ENCODE measurements at places on chromosomes 7 and 10. TPM values are rescaled to one million over a fixed set of nuclear protein-coding genes. Genes with fewer than 3 reads are reported as not detected.

DNA sequence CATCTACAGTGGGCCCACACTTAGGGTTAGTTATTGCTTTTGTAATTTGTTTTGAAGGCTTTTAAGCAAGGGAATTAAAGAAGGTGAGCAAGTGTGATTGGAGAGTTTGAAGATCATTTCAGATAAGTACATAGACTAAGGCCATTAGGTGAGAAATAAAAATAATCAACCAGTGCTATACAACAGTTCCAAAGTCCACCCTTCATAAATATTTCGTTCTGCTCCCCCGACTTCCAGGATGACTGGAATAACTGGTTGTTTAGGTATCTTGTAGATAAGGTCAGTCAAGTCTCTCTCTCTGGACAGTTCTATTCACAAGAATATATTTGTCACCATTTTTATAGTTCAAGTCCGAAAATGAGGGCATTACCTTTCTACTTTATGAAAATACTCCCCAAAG lies 98.0 kb upstream of the MBL2 start:
- no peak overlapping the region for H3K27ac ChIP-seq
- H3K4me3 ChIP-seq: no peak overlapping the region
- DNase-seq: no peak
- no peaks in the 10 kb centered on the region for H3K4me1 ChIP-seq
- no peaks in the 10 kb centered on the region for H3K27me3 ChIP-seq
- H3K36me3 ChIP-seq: no peaks in the 10 kb centered on the region

DNA sequence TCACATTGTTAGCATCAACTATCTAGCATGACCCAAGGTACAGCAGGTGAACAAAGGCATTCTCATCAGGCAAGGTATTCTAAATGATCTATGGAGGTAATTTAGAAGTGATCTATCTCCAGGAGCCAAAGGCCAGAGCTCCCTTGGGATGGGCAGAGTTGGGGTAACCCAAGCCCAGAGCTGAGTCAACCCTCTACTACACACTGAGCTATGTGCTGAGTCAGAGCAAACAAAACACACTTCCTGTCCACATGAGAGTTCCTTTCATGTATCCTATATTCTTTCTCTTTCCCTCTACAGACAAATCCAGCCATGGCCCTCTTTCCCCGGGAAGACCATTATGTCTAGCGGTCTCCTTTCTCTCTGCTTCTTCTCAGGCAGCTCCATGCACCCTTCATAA lies 68.2 kb upstream of the AGK start:
- H3K27me3 ChIP-seq: no peaks in the 10 kb centered on the region
- H3K36me3 ChIP-seq: no peaks in the 10 kb centered on the region

GRCh38 chr7:42661312-42661711 lies 250.6 kb downstream of the C7orf25 start:
- no peaks in the 10 kb centered on the region for H3K4me1 ChIP-seq
- H3K4me3 ChIP-seq: no peak overlapping the region
- no peaks in the 10 kb centered on the region for H3K36me3 ChIP-seq
- no peaks in the 10 kb centered on the region for H3K27me3 ChIP-seq
- H3K27ac ChIP-seq: no peak overlapping the region

Gene CYP3A4
- not detected for total RNA-seq

DNA sequence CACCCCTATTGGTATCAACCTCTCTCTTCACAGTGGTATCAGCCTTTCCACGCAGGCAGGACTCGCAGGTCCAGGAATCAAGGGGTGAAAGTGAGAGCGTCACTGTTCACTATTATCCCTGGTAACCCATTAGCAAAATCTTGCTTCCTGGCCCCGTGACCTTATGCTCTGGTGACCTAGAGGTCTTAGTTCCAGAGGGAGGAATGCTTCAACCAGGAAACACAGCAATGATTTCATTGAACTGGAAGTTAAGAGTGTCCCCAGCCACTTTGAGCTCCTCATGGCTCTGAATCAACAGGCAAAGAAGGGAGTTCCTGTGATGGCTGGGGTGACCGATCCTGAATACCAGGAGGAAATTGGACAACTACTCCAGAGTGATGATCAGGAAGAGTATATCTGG lies 90.6 kb downstream of the CUL2 start:
- H3K4me1 ChIP-seq: no peaks in the 10 kb centered on the region
- H3K27me3 ChIP-seq: no peaks in the 10 kb centered on the region
- DNase-seq: no peak
- no peak overlapping the region for H3K4me3 ChIP-seq
- no peak overlapping the region for H3K27ac ChIP-seq
- no peaks in the 10 kb centered on the region for H3K36me3 ChIP-seq

GRCh38 chr7:25857376-25858067 lies 294.5 kb upstream of the NFE2L3 start:
- H3K36me3 ChIP-seq: no peaks in the 10 kb centered on the region
- peak overlapping the region; percentile 83 for H3K27ac ChIP-seq
- H3K4me1 ChIP-seq: peaks cover 24% of the 10 kb centered on the region
- DNase-seq: peak; percentile 88

- peaks cover 8% of the 10 kb centered on the region for H3K27me3 ChIP-seq
- H3K27ac ChIP-seq: no peak overlapping the region
- no peaks in the 10 kb centered on the region for H3K4me1 ChIP-seq
- DNase-seq: peak; percentile 16
Measured at GRCh38 chr10:118564652-118565051, 30.8 kb downstream of the PRLHR start.

Gene TM9SF3
- 115 TPM for total RNA-seq

DNA sequence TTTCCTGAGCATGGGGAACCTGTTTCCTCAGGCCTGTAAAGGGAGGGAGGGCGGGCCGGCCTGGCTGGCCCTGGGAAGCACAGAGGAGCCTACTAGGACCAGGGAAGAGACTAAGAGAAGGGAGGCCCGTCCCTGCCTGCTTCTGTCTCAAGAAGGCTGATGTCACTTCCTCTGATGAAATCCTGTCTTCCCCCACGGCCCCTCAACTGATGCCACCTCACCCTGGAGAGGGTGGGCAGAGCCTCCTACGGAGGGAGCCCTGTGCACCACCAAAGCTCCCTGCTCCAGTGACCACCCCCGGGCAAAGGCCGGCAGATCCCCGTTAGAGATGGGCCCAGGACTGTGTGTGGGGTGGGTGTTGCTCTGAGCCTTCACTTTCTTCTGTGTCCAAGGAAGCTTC lies 1.0 kb upstream of the PILRA start:
- peak overlapping the region; percentile 64 for H3K27ac ChIP-seq
- no peaks in the 10 kb centered on the region for H3K36me3 ChIP-seq
- H3K4me1 ChIP-seq: no peaks in the 10 kb centered on the region
- no peaks in the 10 kb centered on the region for H3K27me3 ChIP-seq
- DNase-seq: peak; percentile 45
- H3K4me3 ChIP-seq: no peak overlapping the region

Gene AASS
- total RNA-seq: 38.8 TPM

Gene ERVW-1
- total RNA-seq: not detected

GRCh38 chr10:124725171-124725631 lies 19.0 kb downstream of the FAM53B start:
- no peaks in the 10 kb centered on the region for H3K27me3 ChIP-seq
- DNase-seq: no peak
- no peaks in the 10 kb centered on the region for H3K36me3 ChIP-seq
- no peak overlapping the region for H3K27ac ChIP-seq

- H3K4me1 ChIP-seq: no peaks in the 10 kb centered on the region
- no peak overlapping the region for H3K4me3 ChIP-seq
- H3K27me3 ChIP-seq: no peaks in the 10 kb centered on the region
- DNase-seq: no peak
Measured at GRCh38 chr10:31099664-31100063, 68.0 kb upstream of the ZNF438 start.

DNA sequence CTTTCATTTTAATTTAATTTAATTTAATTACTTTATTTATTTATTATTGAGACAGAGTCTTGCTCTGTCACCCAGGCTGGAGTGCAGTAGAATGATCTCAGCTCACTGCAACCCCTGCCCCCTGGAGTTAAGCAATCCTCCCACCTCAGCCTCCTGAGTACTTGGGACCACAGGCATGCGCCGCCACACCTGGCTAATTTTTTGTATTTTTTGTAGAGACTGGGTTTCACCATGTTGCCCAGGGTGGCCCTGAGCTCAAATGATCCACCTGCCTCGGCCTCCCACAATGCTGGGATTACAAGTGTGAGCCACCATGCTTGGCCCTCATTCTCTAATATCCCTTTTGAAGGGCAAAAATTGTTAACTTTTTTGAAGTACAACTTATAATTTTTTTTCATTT lies 92.9 kb downstream of the XRCC2 start:
- no peak for DNase-seq
- H3K36me3 ChIP-seq: no peaks in the 10 kb centered on the region
- no peak overlapping the region for H3K4me3 ChIP-seq
- H3K27ac ChIP-seq: no peak overlapping the region
- no peaks in the 10 kb centered on the region for H3K27me3 ChIP-seq
- no peaks in the 10 kb centered on the region for H3K4me1 ChIP-seq

DNA sequence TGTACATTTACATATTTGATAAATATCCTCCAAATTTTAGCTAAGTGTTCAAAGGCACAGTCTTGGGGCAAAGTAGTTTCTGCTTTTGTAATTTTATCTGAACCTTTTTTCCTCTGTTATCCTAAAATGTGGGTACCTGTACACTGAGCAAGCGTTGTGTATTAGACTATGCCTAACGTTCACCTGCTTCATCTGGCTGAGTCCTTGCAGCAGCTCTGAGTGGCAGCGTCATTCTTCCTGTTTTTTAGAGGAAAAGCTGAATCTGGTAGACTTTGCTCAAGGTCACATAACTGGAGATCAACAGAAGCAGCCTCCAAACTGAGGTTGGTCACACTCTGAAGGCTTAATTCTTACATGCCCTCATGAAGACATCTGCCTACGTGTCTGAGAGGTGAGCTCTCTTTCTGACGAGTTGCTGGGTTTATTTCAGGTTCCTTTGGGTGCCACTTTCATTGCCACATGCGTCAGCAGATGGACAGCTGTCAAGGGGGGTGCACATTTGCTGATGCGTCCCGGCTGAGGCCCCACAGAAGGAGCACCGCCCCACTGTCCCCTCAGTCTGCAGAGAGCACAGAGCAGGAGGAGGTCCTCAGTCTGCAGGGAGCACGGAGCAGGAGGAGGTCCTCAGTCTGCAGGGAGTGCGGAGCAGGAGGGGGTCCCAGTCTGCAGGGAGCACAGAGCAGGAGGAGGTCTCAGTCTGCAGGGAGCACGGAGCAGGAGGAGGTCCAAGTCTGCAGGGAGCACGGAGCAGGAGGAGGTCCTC lies 406.5 kb upstream of the SHH start:
- H3K4me3 ChIP-seq: no peak overlapping the region
- peaks cover 92% of the 10 kb centered on the region for H3K27me3 ChIP-seq
- no peak for DNase-seq

DNA sequence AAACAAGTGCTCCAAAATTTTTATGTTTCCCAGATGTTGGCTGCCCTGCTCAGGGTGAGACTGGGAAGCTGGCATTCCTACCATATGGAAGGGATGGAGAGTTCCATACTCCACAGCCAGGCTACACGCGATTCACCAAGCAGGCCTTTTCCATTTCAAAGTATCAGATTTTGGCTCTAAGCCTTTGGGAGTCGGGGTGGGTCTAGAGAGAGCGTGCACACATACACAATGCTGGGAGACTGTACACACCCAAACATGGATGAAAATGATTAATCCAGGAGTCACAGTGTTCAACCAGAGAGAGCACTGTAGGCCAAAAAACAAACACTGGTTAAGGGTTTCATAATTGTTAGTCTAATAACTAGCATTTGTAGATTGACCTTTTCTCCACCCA lies 295.0 kb downstream of the BICC1 start:
- no peaks in the 10 kb centered on the region for H3K4me1 ChIP-seq
- no peak for DNase-seq
- H3K36me3 ChIP-seq: no peaks in the 10 kb centered on the region
- no peak overlapping the region for H3K4me3 ChIP-seq
- H3K27me3 ChIP-seq: no peaks in the 10 kb centered on the region
- no peak overlapping the region for H3K27ac ChIP-seq

Gene CNTNAP2
- 47.8 TPM for total RNA-seq

- H3K36me3 ChIP-seq: peaks cover 6% of the 10 kb centered on the region
- H3K27ac ChIP-seq: no peak overlapping the region
- peaks cover 5% of the 10 kb centered on the region for H3K27me3 ChIP-seq
- DNase-seq: peak; percentile 44
- peak overlapping the region; percentile 62 for H3K4me3 ChIP-seq
Measured at GRCh38 chr10:62818426-62819011, 2.4 kb upstream of the EGR2 start.

Gene CC2D2B
- total RNA-seq: not detected

GRCh38 chr7:94781236-94781635 lies 125.3 kb upstream of the SGCE start:
- no peak overlapping the region for H3K4me3 ChIP-seq
- no peaks in the 10 kb centered on the region for H3K36me3 ChIP-seq
- DNase-seq: no peak
- H3K27ac ChIP-seq: no peak overlapping the region
- H3K4me1 ChIP-seq: no peaks in the 10 kb centered on the region

GRCh38 chr7:42020061-42020460 lies 216.9 kb downstream of the GLI3 start:
- peaks cover 10% of the 10 kb centered on the region for H3K36me3 ChIP-seq
- peaks cover 21% of the 10 kb centered on the region for H3K4me1 ChIP-seq
- H3K27me3 ChIP-seq: no peaks in the 10 kb centered on the region
- H3K4me3 ChIP-seq: no peak overlapping the region

Gene EN2
- total RNA-seq: not detected

GRCh38 chr10:101031796-101032636 lies 982 bp downstream of the SFXN3 start:
- peak overlapping the region; percentile 56 for H3K4me3 ChIP-seq
- H3K27ac ChIP-seq: peak overlapping the region; percentile 68
- no peaks in the 10 kb centered on the region for H3K27me3 ChIP-seq

- H3K27ac ChIP-seq: peak overlapping the region; percentile 86
- peak overlapping the region; percentile 45 for H3K4me3 ChIP-seq
Measured at GRCh38 chr10:72260239-72260975, 13.3 kb upstream of the DDIT4 start.

Gene FRAT1
- 0.45 TPM for total RNA-seq

DNA sequence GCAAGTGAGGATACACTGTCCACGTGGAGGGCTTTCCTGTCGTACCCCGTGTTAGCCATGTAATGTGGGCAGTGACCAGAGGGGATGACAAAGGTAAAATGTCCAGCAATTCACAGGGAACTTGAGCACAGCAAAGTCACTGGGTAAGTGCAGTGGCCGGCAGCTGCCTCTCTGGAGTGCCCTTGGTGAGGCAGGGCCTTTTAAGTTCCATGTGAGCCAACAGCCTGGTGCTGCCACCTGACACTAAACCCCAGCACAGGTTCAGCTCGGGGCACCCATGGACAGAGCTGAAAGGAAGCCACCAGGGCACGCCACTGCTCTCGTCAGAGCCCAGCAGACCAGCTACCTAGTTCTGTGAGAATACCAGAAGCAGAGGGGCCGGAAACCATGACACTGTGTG lies 168.3 kb downstream of the PRKAG2 start:
- H3K4me1 ChIP-seq: peaks cover 4% of the 10 kb centered on the region
- DNase-seq: no peak
- no peaks in the 10 kb centered on the region for H3K36me3 ChIP-seq
- H3K27ac ChIP-seq: no peak overlapping the region
- H3K4me3 ChIP-seq: no peak overlapping the region

Gene PDE6C
- not detected for total RNA-seq

Gene ITGB8
- total RNA-seq: 1.3 TPM

DNA sequence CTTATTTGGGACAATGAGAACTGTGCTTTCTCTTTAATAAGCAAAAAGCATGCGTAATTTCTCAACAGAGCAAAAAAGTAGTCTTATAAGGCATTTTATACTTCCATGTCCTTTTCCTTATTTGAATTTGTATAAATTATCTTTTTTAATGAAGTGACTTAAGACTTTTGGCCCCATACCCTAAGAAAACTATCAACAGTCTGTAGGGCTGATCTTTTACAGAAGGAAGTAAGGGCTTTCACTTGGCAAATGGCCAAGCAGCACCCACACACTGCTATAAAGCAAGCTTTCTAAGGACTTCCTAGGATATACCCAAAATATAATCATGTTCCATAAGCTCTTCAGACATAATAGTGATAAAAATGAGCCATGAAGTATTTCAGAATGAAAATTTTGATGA lies 3.4 kb downstream of the CRPPA start:
- no peak overlapping the region for H3K27ac ChIP-seq
- H3K27me3 ChIP-seq: no peaks in the 10 kb centered on the region
- no peaks in the 10 kb centered on the region for H3K36me3 ChIP-seq
- no peaks in the 10 kb centered on the region for H3K4me1 ChIP-seq
- no peak overlapping the region for H3K4me3 ChIP-seq
- peak; percentile 34 for DNase-seq

All from A673 (cell line).